ENCODE measurements at places on chromosomes 7 and 10. TPM values are rescaled to one million over a fixed set of nuclear protein-coding genes. Genes with fewer than 3 reads are reported as not detected.

DNA sequence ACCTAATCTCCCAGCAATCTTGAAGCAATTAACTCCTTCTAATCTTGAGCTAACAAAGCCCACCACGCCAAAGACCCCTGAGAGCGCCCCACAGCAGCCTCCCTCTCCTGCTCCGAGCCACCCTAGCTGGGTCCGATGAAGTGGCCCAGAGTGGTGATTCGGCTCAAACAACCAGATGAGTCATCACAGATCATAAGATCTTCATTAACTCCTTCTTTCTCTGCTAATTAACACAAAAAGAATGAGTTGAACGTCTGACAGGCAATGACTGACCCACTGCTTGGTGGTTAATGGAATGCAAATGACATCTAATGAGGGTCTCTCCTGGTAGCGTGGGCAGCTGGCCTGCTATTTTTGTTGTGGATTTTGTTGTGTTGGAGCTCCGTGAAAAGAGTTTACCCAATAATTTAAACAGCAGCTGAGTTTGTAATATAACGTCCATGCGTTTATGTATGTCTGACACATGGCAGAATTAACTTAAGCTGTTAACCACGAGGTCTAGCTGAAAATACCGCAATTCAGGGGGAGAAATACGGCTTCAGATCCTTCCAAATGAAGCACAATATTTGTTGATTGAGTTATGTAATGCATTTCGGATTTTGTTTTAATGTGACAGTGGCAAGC is 161.4 kb downstream of the RAB11FIP2 start:
- H3K27me3 ChIP-seq: peaks cover 2% of the 10 kb centered on the region
- H3K4me3 ChIP-seq: no peak overlapping the region
- no peak for DNase-seq
- H3K4me1 ChIP-seq: no peaks in the 10 kb centered on the region
- no peaks in the 10 kb centered on the region for H3K36me3 ChIP-seq
- no peak overlapping the region for H3K27ac ChIP-seq

Gene PDSS1
- total RNA-seq: 7.1 TPM

DNA sequence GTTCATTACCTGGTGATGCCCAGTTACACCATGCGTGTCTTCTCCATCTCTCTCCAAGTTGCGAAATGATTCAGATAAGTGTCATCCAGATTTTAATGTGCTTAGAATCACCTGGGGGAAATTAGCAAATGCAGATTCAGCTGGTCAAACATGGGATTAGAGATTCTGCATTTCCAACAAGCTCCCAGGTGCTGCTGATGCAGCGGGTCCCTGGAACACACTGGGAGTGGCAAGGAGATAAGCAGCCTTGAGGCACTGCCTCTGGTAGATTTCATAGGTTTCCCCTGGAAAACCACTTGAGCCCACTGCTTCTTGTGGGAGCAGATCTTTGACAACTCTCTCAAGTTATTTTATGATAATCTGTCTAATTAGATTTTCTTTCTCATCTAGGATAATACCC is 196.0 kb upstream of the C7orf33 start:
- no peaks in the 10 kb centered on the region for H3K36me3 ChIP-seq
- H3K4me3 ChIP-seq: no peak overlapping the region

Gene KIF11
- total RNA-seq: 3.0 TPM

Gene HTR5A
- not detected for total RNA-seq

- no peak overlapping the region for H3K4me3 ChIP-seq
- H3K36me3 ChIP-seq: no peaks in the 10 kb centered on the region
- H3K27me3 ChIP-seq: no peaks in the 10 kb centered on the region
- no peak for DNase-seq
Measured at GRCh38 chr10:14775656-14776055, 959 bp upstream of the FAM107B start.

GRCh38 chr7:28298870-28299518 is 113.3 kb upstream of the CREB5 start:
- DNase-seq: peak; percentile 27
- no peak overlapping the region for H3K4me3 ChIP-seq
- H3K27ac ChIP-seq: no peak overlapping the region
- no peaks in the 10 kb centered on the region for H3K36me3 ChIP-seq
- no peaks in the 10 kb centered on the region for H3K27me3 ChIP-seq
- no peaks in the 10 kb centered on the region for H3K4me1 ChIP-seq

Gene GPRIN2
- total RNA-seq: 39.8 TPM

Gene SFTPA2
- 3,839 TPM for total RNA-seq

GRCh38 chr7:151299940-151300645 is 41.5 kb upstream of the NUB1 start:
- no peak overlapping the region for H3K27ac ChIP-seq
- H3K4me1 ChIP-seq: peaks cover 9% of the 10 kb centered on the region
- DNase-seq: no peak
- H3K27me3 ChIP-seq: peaks cover 41% of the 10 kb centered on the region
- no peak overlapping the region for H3K4me3 ChIP-seq

Gene GLI3
- total RNA-seq: 29.5 TPM

DNA sequence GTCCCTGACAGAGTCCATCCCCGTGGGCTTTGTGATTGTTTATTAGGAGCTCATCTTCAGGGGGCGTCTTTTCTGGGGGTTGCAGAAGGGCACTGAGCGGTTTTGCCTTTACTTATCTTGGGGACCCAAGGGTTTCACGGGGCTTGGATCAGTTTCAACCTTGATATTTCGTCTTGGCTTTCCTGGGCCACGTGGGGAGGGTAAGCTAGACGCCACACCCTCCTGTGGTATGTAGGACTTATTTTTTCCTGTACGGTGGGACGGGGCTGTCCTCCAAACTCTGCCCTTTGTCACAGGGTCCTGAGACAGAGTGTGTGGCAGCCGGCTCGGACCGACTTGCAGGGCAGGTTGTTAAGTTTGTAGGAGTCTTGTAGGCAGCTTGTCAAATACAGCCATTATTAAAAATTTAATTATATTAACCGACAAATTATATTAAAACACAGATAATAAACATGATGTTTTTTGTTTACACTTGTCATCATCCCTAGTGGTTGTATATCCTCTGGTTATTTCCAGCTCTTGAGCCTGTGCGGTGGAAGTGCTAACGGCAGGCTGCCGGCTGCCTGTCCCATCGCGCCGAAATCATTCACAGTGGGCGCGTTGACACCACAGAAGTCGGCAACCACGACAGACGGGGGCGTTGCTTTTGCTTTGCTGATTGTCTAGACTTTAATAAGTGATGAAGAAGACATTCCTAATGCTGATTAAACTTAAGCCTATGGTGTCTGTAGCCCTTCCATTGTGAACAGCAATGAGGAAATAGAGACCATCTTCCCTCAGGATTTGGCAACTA is 193.2 kb downstream of the DNAJB6 start:
- H3K27ac ChIP-seq: no peak overlapping the region
- no peak overlapping the region for H3K4me3 ChIP-seq
- H3K27me3 ChIP-seq: no peaks in the 10 kb centered on the region

GRCh38 chr10:128268015-128268722 is 141.9 kb upstream of the MKI67 start:
- DNase-seq: no peak
- H3K4me3 ChIP-seq: no peak overlapping the region
- no peaks in the 10 kb centered on the region for H3K36me3 ChIP-seq
- peaks cover 13% of the 10 kb centered on the region for H3K27me3 ChIP-seq
- H3K4me1 ChIP-seq: no peaks in the 10 kb centered on the region

GRCh38 chr10:96267234-96267705 is 4.1 kb downstream of the BLNK start:
- H3K27ac ChIP-seq: no peak overlapping the region
- H3K4me3 ChIP-seq: no peak overlapping the region
- H3K4me1 ChIP-seq: peaks cover 7% of the 10 kb centered on the region
- no peak for DNase-seq

DNA sequence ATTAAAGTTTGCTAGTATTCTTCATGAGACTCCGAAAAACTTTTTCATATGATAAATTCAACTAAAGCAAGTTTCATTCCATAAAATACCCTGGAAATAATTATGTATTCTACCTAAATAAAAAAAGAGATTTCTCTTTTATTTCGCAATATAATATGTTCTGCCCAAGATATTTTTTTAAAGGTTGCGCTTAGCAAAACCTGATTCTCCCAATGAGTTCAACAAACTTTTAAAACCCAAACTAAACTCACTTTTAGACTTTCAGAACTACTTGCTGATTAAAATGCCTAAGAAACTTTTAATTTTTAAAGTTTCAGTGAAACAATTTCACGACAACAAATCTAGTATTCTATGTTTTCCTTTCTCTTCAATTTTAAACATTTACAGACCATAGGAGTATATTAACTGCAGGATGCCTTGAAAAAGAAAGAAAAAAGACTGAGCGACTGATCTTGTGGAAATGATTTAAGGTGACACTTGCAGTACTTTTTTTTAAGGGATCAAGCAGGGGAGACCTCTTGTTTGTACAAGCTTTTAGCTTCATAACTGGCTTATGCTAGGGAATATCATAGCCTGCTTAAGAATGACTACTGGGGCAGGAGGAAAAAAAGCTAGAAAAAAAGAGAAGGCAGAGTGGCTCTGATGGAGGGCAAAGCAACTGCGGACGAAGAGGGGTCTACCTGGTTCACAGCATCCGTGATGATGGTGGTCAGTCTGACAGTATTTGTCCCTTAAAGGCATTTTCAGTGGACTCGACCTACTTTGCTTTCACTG is 1.5 kb downstream of the ZNF800 start:
- H3K27ac ChIP-seq: no peak overlapping the region
- no peaks in the 10 kb centered on the region for H3K36me3 ChIP-seq
- peak overlapping the region; percentile 96 for H3K4me3 ChIP-seq
- H3K27me3 ChIP-seq: no peaks in the 10 kb centered on the region
- H3K4me1 ChIP-seq: peaks cover 66% of the 10 kb centered on the region

DNA sequence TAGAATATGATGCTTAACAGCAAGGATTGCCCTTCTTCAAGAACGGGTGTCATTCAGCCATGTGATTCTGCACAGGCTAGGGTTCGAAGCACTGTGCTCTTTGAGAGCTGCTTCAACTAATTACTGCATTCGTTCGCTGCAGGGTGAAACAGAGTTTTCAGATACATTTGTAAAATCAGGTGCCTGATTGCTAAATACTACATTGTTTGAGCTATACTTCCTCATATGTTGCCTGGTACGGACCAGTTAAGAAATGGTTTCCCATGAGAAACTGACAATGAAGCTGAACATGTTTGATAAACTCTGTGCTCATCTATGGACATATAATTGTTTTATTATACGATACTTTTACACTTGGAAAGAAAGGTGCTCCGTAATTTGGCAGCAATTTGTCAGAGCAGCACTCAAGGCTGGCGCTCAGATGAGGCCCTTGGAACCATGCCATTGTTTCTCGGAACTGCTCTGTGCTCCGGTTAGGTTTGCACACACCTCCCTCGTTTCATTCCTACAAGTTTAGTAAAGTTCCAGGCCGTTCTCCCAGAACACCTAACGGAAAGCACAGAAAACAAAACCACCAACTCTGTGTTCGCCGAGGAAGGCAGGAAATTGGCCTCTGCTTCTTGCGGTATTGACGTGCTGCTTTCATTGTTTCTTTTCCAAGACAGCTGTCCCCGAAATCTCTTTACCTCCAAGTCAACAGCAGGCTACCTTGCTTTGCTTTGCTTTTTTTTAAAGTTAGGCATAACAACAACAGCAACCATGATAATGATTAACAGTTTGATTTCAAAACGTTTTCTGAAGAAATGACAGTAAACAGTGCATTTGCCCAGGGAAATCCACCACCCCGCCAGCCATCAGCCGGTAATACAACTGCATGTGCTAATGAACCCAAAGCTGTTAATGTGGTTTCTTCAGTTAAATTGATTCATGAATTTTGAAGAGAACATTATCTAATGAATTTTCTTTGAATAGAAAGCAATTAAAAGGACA is 206.9 kb downstream of the EBF3 start:
- no peaks in the 10 kb centered on the region for H3K36me3 ChIP-seq
- H3K27me3 ChIP-seq: no peaks in the 10 kb centered on the region
- no peak overlapping the region for H3K27ac ChIP-seq
- no peak overlapping the region for H3K4me3 ChIP-seq

DNA sequence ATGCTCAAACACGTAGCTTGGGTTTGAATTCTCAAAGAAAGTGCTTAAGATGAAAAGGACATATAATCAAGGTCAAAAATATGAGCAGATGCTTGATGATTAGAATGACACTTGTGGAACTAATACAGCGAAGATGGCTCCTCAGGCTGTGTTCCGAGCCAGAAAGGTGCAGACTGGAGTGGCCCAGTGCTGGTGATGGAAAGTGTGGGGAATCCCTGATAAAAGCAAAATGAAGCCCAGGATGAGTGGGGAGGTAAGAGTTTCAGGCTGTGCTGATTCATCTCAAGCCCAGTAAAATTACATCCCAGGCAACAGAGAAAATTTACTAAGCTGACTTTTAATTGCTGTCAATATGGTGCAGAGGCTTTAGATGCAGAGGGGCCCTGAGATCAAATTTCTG is 77.8 kb upstream of the IKZF1 start:
- H3K27ac ChIP-seq: no peak overlapping the region
- no peaks in the 10 kb centered on the region for H3K36me3 ChIP-seq
- peaks cover 27% of the 10 kb centered on the region for H3K4me1 ChIP-seq
- H3K27me3 ChIP-seq: no peaks in the 10 kb centered on the region

DNA sequence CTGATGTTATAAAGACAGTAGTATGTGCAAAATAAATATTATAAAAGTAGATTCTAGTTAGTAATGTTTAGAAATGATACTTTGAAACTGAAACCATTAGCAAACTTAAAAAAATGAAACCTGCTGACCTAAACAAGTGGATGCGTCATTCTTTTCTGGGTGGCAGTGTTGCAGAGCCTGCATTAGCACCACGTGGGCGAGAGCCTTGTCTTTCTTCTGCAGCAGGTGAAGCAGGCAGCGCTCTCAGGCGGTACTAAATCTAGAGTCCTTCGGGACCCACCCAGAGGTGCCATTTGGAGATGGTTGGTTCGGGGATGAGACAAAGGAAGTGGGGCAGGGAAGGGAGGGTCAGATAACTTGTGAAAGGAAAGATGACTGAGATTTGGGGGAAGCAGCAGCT is 759.1 kb upstream of the IGFBP3 start:
- no peak for DNase-seq
- H3K36me3 ChIP-seq: no peaks in the 10 kb centered on the region
- H3K27me3 ChIP-seq: no peaks in the 10 kb centered on the region
- H3K27ac ChIP-seq: no peak overlapping the region
- no peak overlapping the region for H3K4me3 ChIP-seq

DNA sequence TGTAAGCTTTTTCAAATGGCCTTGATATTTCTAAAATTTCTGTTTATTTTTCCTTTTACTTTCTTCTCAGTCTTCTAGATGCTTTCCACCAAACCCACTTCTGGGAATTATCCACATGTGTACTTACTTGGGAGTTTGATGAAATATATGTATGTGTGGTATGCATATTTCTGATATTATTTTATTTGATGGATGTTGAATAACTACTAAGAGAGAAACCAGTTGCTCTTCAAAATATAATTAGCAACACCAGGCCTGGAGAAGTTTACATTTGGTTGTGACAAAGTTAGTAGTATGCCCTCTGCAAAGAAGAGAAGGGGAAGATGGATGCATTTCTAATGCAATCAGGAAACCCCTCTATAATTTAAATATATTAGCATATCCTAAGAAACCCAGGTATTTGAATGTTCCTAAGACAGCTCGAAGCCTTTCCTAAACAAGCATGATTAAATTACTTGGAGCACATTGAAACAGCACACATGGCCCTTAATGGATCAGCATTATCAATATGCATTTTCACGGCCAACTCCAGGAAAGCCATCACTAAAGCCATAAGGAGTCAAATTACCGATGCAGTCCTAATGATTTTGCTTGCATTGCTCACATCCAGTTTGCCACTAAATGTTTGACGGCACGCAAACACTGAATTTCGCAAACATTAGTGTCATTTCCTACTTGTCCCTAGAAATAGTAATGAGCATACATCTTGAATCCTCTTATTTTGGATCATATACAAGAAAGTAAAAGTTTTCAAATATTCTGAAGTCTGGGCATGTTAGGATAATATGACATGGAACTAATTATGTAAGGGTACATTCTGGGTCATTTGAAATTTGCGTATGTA is 393.8 kb downstream of the EXOC4 start:
- no peaks in the 10 kb centered on the region for H3K27me3 ChIP-seq
- H3K4me1 ChIP-seq: peaks cover 24% of the 10 kb centered on the region

Gene TRIM74
- not detected for total RNA-seq

All from left lung (tissue), 14 donors.